ENCODE measurements at places on chromosomes 12 and 14. TPM values are rescaled to one million over a fixed set of nuclear protein-coding genes. Genes with fewer than 3 reads are reported as not detected.

DNA sequence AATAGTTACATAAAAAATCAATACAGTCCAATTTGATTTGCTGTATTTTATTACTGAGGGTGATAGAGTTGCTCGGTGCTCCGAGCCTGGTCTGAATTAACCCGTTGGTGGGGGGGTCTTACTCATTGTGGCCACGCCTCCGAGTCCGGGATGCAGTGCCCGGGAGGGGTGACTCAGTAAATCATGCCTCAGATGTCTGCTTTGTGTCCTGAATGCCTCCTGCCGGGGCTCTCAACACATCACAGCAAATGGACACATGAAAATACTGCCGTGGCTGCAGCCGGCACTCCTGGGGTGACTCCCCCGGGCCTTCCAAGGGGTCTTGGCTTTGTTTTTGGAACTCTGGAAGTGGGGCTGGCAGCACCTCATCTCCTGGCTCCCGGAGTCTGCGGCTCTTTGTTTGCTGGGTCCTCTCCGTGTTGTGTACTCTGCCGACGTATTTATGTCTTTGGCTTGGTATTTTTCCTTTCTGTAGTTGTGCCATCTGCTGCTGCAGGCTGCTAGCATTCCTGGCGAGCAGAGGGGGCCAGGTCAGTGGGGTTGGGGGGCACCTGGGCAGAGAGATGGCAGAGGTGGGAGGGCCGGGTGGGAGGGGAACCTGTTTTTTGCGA is 129.0 kb downstream of the AACS start:
- no peak overlapping the region for H3K4me3 ChIP-seq
- peaks cover 11% of the 10 kb centered on the region for H3K27me3 ChIP-seq
- no peak overlapping the region for H3K27ac ChIP-seq

DNA sequence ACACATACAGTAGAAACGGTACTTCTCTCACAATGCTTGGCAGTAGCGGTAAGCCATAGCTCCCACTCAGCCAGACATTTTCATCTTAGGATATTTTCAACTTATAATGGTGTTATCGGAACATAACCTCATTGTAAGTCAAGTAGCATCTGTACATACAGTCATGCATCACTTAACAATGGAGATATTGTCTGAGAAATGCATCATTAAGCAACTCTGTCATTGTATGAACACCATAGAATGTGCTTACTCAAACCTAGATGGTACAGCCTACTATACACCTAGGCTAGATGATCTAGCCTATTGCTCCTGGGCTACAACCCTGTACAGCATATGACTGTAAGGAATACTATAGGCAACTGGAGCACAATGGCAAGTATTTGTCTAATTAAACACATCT is 40.8 kb downstream of the RPS6KA5 start:
- no peaks in the 10 kb centered on the region for H3K36me3 ChIP-seq
- H3K4me1 ChIP-seq: no peaks in the 10 kb centered on the region
- no peak overlapping the region for H3K27ac ChIP-seq

- no peak overlapping the region for H3K27ac ChIP-seq
- DNase-seq: no peak
- peaks cover 2% of the 10 kb centered on the region for H3K4me1 ChIP-seq
- no peak overlapping the region for H3K4me3 ChIP-seq
- H3K27me3 ChIP-seq: no peaks in the 10 kb centered on the region
These were observed 9.7 kb upstream of the RPS26 start for GRCh38 chr12:56031987-56032386.

GRCh38 chr14:58987591-58987990 is 200.9 kb upstream of the DAAM1 start:
- no peaks in the 10 kb centered on the region for H3K36me3 ChIP-seq
- DNase-seq: no peak
- H3K27me3 ChIP-seq: peaks cover 6% of the 10 kb centered on the region
- no peak overlapping the region for H3K4me3 ChIP-seq

GRCh38 chr14:39055786-39056474 is 47.1 kb downstream of the SEC23A start:
- H3K27me3 ChIP-seq: no peaks in the 10 kb centered on the region
- H3K4me1 ChIP-seq: peaks cover 2% of the 10 kb centered on the region
- H3K27ac ChIP-seq: no peak overlapping the region

DNA sequence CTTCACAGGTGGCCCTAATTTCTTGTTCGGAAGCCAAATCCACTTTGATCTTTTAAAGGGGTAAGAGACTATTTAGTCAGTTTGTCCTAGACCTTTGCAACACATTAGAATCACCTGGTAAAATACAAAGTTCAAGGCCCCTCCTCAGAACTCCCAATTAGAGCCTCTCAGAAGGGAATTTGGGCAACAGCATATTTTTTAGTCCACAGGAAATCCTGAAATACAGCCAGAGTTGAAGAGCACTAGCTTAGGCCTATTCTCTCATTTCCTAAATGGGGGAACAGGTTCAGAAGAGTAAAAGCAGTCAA is 151.3 kb upstream of the FSCB start:
- no peak for DNase-seq
- H3K4me1 ChIP-seq: no peaks in the 10 kb centered on the region
- no peaks in the 10 kb centered on the region for H3K27me3 ChIP-seq
- H3K4me3 ChIP-seq: no peak overlapping the region

- H3K36me3 ChIP-seq: no peaks in the 10 kb centered on the region
- peak; percentile 45 for DNase-seq
- no peaks in the 10 kb centered on the region for H3K27me3 ChIP-seq
These were observed 108.8 kb upstream of the ARHGAP5 start for GRCh38 chr14:31968107-31968810.

GRCh38 chr12:14249368-14249767 is 116.1 kb upstream of the ATF7IP start:
- H3K4me3 ChIP-seq: no peak overlapping the region
- no peak overlapping the region for H3K27ac ChIP-seq
- H3K4me1 ChIP-seq: no peaks in the 10 kb centered on the region
- no peaks in the 10 kb centered on the region for H3K27me3 ChIP-seq

DNA sequence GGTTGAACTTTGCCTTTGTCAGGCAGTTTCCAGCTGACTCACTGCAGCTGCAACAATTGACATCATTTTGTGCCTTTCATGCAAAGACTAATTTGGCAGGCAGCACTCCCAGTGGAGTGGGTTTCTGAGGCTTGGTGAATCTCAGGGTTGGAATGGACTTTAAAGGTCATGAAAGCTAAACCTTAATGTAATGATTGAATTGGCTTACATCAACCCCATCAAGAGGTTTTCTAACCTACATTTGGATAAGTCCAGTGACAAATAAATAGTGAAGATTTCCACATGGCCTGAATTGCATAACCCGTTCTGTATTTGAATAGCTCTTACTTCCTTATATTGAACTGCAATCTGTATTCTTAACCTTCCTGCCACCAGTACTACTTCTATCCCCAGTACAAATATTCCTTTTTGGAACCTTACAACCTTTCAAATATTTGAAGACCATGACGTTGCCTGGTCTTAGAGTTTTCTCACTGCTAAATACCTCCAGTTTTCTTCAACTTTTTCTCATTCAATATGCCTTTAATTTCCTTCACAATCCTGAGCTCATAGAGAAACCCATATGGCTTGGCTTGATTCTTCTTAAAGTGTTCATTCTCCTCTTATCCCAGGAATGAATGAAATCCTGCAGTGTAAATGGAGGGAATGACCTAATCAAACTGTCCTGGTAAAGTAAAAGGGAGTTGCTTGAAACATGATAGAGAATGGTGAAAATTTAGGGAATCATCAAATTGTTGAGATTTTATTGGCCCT is 168.1 kb upstream of the NOVA1 start:
- no peak overlapping the region for H3K4me3 ChIP-seq
- DNase-seq: peak; percentile 69
- no peak overlapping the region for H3K27ac ChIP-seq
- no peaks in the 10 kb centered on the region for H3K4me1 ChIP-seq
- no peaks in the 10 kb centered on the region for H3K36me3 ChIP-seq
- H3K27me3 ChIP-seq: no peaks in the 10 kb centered on the region

- no peak overlapping the region for H3K27ac ChIP-seq
- DNase-seq: no peak
- H3K27me3 ChIP-seq: no peaks in the 10 kb centered on the region
- no peaks in the 10 kb centered on the region for H3K36me3 ChIP-seq
- H3K4me3 ChIP-seq: no peak overlapping the region
These were observed 695.6 kb upstream of the LMO3 start for GRCh38 chr12:17301544-17301943.

- H3K36me3 ChIP-seq: peaks cover 19% of the 10 kb centered on the region
- no peaks in the 10 kb centered on the region for H3K27me3 ChIP-seq
- no peak for DNase-seq
- no peak overlapping the region for H3K27ac ChIP-seq
- no peak overlapping the region for H3K4me3 ChIP-seq
These were observed 13.7 kb upstream of the ZNF740 start for GRCh38 chr12:53166837-53167236.

- no peak overlapping the region for H3K27ac ChIP-seq
- no peak for DNase-seq
- H3K4me1 ChIP-seq: no peaks in the 10 kb centered on the region
- no peak overlapping the region for H3K4me3 ChIP-seq
- H3K27me3 ChIP-seq: peaks cover 20% of the 10 kb centered on the region
These were observed 4.7 kb downstream of the B3GNT4 start for GRCh38 chr12:122208073-122208820.

DNA sequence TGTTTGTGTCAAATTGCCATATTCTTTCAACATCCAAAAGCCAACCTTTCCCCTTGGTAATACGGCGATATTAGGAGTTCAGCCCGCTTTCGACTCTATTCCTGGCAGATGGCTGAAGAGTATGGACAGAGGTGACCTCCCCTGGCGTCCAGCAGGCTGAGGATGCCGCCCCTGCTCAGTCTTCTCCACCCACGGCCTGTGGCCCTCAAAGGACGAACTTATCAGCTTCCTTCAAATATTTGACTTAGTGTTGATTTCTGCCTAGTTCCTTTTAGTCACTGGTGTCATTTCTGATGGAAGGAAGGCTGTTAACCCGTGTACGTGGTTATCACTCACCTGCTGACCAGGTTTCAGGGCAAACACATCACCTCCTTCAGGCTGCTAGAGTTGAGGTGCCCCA is 65.0 kb downstream of the TESC start:
- H3K27me3 ChIP-seq: peaks cover 7% of the 10 kb centered on the region
- DNase-seq: no peak
- H3K27ac ChIP-seq: no peak overlapping the region
- H3K4me3 ChIP-seq: no peak overlapping the region

DNA sequence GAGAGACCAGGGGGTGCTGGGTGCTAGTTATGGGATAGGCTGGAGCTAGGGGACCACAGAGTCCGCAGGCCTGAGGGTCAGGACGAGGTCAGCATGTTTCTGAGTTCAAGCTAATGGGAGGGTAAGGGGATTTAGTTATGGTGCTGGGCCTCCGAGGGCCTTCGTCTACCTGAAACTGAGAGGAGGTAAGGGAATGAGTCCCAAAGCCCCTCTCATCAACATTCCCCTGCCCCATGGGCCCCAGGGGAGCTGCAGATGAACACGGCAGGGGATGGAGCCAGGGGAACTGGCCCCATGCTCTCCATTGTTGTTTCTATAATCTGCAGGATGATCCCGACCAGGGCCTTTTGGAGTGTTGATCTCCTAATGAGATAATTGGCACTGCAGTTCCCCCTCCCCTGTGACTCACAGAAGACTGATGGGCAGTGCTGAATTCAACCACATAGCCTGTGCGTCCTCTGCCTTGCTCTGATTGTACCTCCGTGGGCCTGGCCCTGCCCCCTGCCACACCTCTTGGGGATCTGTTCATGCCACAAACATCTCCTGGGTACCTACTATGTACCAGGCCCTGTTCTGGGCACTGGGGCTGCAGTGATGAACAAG is 21.4 kb downstream of the FAIM2 start:
- H3K36me3 ChIP-seq: no peaks in the 10 kb centered on the region
- no peak for DNase-seq
- H3K4me3 ChIP-seq: no peak overlapping the region
- peaks cover 37% of the 10 kb centered on the region for H3K27me3 ChIP-seq
- H3K4me1 ChIP-seq: no peaks in the 10 kb centered on the region
- no peak overlapping the region for H3K27ac ChIP-seq

DNA sequence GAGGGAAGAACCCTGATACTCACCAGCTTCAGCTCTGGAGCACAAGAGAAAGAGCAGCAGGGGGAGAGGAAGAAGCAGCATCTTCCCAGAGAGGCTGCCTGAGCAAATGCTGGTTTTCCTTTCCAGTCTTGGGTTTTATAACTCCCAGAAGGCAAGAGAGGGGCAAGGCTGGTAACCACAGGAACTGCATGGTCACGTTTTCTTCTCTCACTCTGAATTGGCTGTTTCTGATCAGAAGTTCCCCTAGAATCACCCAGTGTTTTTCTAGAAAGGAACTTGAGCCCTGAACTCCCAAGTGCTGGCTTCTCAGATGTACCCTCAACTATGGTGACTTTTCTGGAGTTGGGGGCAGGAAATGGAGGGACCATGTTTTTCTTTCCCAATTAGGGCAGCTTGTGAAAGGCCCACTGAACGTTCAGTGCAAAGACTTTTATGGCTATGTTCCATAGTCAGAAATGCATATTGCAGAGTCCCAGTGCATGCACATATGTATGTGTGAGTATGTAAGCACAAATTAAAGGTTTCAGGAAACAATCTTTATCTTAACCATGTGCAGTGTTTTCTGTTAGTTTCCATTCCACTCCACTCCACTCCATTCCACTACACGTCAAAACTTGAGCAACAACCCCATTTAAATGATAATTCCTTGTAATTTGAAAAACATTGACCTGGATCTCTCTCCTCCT is at the start of gene CMA1:
TSS of gene CMA1 (minus strand) at position 111 of the 686 bp plus-strand sequence. CDS start at position 81, 30 bp downstream.
- no peak within 1 kb of the TSS for H3K27ac ChIP-seq
- H3K4me1 ChIP-seq: no peaks in the 10 kb centered on the region
- no peaks in the 10 kb centered on the region for H3K36me3 ChIP-seq
- no peak within 1 kb of the TSS for H3K4me3 ChIP-seq
- no peaks in the 10 kb centered on the region for H3K27me3 ChIP-seq
- no peak for DNase-seq

DNA sequence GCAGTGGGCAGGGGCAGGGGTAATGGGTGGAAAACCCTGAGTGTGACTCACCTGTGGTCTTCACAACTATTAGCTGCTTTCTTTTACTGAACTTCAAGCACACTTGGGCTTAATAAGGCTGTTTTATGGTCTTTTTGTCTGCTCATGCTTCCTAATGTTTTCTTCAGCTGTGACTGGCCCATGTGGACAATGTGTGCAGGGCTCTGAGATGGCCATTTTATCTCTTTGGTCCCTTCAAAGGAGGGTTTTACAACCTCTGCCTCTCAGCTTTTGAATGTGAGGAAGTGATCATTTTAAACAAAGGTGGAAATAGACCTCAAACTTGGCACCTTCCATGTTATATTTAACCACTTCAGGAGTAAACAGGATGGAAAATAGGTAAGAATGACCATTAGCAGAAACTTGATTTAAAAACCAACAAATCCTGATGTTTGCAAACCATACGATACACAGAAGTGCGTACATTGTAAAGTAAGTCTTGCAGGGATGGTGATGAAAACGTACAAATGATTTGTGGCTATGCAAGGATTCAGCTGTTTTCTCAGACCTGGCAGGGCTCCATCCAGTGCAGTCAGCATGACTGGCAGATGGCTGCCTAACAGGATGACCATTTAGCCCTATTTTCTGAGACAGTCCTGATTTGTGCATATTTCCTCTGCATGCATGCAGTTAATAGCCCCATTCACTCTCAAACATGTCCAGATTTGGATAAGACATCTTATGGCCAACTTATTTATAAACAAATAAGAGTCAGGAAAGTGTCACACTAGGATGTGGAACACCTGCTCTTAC is 103.2 kb downstream of the SLC38A4 start:
- DNase-seq: peak; percentile 63
- no peaks in the 10 kb centered on the region for H3K27me3 ChIP-seq
- no peak overlapping the region for H3K27ac ChIP-seq
- no peaks in the 10 kb centered on the region for H3K36me3 ChIP-seq
- no peak overlapping the region for H3K4me3 ChIP-seq

Gene INHBC
- total RNA-seq: not detected

Gene GPHB5
- not detected for total RNA-seq

Gene MMP14
- 156 TPM for total RNA-seq

Gene SDR9C7
- not detected for total RNA-seq

Gene CCDC184
- 0.18 TPM for total RNA-seq

Gene ADCY6
- 18.1 TPM for total RNA-seq

Gene EEF1AKMT3
- total RNA-seq: 3.2 TPM

All from IMR-90 (cell line).